ENCODE measurements at places on chromosomes 1 and 21.

- no peak for DNase-seq
Measured at GRCh38 chr1:168019407-168019806, 82.5 kb upstream of the MPC2 start.

- DNase-seq, result peak; percentile 55
Measured at GRCh38 chr1:46735708-46736324, 16.9 kb upstream of the EFCAB14 start.

- no peak for DNase-seq
Measured at GRCh38 chr1:2347896-2348295, 43.5 kb downstream of the MORN1 start.

DNA sequence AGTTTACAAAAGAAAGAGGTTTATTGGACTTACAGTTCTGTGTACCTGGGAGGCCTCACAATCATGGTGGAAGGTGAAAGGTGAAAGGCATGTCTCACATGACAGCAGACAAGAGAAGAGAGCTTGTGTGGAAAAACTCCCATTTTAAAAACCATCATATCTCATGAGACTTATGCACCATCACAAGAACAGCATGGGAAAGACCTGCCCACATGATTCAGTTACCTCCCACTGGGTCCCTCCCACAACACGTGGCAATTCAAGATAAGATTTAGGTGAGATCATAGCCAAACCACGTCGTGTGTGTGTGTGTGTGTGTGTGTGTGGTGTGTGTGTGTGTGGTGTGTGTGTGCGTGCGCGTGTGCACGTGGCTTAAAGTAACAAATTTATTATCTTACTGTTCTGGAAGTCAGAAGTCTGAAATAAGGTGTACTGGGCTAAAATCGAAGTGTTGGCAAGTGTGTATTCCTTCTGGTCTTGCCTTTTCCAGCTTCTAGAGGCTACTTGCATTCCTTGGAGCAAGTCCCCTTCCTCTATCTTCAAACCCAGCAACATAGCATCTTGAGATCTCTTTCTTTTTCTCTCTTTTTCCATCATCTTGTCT lies 48.1 kb upstream of the MPC2 start:
- no peak for DNase-seq

DNA sequence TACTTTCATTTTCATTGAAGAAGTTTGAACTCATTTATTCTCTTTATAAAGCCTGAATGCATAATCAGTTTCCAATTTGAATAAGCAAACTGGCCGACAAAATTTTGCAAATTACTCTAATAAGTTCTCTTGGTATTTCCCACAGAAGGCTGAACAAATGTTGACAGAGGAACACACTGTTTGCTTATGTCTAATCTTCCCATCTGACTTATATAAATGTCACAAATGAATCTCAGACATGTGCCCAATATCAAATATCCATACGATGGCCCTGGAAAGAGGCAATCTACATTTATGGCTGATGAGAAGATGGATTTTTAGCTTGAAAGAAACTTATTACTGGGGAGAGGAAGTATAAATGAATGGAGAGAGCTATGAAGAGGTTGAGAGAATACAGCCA lies 380.6 kb upstream of the ZRANB2 start:
- DNase-seq, result no peak

GRCh38 chr1:218865591-218865990 lies 308.1 kb upstream of the LYPLAL1 start:
- DNase-seq, result no peak

- no peak for DNase-seq
Measured at GRCh38 chr1:94650301-94650700, 108.7 kb upstream of the F3 start.

GRCh38 chr1:1024771-1025699 lies 5.1 kb downstream of the AGRN start:
- DNase-seq, result no peak

GRCh38 chr1:184532199-184532598 lies 145.4 kb downstream of the C1orf21 start:
- no peak for DNase-seq

DNA sequence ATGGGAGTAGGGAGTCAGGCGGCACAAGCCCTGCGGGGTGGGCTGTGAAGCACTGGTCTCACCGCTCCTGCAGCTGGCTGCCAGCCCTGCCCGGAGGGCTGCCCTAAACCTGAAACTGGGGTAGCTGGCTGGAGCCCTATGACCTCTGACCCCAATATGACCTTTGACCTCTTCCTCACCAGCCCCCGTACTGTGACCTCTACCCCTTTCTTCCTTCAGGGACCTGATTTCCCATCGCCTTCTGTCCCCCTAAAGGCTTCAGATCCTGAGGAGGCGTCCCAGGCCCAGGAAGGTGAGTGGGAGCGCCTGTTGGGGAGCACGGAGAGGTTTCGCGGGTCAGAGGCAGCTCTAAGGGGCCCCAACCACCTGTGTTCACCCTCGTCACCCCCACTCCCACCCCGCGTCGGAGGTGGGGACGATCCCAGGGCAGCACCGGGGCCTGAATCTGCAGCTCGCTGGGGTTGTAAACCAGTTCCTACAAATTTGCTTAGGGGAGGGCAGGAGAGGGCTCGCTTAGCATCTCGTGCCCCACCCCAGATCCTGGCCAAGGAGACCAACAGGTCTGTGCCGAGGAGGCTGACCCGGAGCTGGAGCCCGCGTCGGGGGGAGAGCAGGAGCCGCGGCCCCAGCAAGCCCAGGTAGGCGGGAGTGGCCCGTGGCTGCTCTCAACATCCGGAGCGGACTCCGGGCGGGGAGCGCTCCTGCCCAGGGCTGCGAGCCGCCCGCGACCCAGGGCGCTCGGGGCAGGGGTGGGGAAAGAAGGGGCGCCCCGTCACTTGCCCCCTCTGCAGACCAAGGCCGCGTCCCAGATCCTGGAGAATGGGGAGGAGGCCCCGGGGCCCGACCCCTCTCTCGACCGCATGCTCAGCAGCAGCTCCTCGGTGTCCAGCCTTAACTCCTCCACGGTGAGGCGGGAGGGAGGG lies 7.3 kb downstream of the SYTL1 start:
- DNase-seq, result peak; percentile 59

DNA sequence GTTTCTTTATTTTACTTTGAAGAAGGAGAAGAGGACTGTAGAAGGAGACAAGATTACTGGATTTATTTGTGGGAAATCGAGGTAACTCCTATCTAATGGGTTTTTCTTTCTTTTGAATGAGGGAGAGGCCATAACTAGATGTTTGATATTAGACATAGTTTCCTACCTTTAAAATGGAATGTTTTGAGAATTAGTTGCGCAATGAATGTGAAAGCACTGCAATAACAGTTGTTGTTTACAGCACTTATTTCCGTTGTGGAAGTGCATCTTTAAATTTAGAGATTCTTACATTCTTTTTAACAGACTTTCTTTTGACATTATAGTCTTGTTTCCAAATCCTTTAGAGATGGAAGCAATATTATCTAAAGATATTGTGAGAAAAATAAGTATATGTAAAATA lies 229.0 kb downstream of the SRGAP2C start:
- DNase-seq, result no peak

DNA sequence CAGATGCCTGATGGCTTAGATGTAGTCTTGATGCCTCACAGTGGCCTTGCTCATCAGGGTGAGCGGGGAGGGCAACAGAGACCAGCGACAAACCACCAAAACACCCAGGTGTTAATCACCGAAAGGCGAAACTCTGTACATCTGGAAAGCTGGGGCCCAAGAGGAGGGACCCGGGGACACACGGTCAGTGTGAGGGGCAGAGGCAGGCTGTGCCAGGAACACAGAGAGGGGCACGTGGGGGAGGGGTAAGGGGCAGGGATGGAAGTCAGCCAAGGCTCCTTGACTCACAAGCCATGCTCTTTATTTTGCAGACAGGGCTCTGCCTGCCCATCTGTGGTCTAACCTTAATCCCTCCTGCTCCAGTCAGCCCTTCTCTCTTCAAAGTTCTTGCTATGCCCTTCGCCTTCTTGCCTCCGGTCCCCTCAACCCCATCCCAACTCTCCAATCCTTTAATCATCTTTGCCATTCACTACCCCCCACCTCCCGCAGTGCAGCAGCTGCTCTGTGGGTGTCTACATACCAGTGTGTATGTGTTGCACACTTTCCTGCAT lies 4.3 kb downstream of the MEF2D start:
- DNase-seq, result no peak

DNA sequence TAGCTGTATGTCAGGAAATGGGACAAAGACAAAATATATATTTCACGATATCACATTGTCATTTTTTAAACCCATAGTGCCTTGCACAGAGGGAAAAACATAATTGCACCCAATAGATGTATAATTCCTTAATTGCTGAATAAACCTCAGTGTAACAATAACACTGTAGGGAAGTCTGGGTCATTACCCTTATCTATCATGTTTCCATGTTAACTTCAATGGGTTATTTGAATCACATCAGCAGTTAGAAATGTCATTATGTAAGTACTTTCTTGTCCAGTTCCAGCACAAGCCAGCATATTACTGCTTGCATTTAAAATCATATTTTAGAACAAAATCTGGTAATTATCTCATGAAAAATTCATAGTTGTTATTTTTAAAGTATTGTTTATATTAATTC lies 222.7 kb downstream of the HMCN1 start:
- DNase-seq, result no peak

DNA sequence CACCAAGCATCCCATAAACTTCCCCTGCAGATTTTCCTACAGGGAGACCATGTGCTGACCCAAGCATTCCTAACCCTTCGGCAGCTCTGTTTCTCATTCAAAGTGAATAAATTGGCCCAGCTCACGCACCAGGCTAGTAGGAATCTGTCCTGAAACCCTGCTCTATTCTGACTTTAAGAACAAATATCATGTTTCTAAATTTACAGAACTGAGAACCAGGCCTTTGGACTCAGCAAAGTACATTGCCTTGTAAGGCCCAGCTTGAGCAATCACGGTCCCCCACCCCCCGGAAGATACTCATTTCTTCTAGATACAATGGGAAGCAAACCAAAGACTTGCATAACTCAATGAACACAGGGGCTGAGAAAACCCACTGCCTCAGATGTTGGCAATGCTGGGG lies 160.1 kb upstream of the NFIA start:
- no peak for DNase-seq

DNA sequence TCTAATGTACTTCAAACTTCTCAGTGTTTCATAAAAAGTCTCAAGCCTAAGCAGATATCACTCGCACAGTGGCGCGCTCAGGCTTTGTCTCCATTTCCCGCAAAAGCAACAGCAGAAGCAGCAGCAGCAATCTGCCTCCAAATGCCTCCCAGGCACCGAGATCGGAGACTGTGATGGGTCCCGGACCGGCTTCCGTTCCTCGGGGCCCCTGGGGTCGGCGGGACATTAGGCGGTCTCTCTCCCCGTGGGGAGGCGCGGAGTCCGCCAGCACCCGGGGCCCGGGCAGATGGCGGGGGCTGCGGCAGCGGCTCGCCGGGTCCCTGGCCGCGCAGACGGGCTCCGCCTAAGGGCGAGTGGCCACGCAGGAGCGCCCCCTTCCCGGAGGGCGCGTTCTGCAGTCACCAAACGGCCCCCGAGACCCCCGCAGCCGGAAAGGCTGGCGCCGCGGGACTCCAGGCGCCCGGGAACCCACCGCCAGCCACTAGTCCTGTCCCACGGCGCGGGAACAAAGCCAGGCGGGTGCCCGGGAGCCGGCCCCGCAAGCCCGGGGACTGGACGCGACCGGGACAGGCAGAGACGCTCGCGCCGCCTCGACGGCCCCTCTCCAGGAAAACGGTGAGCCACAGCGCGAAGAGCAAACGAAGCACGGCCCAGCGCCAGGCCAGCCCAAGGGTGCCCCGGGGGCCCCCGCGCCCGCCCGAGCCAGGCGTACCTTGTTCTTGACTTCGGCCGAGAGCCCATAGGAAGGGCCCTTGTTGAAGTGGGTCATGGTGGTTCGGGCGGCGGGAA lies 590 bp downstream of the CNN3 start:
- peak; percentile 76 for DNase-seq

DNA sequence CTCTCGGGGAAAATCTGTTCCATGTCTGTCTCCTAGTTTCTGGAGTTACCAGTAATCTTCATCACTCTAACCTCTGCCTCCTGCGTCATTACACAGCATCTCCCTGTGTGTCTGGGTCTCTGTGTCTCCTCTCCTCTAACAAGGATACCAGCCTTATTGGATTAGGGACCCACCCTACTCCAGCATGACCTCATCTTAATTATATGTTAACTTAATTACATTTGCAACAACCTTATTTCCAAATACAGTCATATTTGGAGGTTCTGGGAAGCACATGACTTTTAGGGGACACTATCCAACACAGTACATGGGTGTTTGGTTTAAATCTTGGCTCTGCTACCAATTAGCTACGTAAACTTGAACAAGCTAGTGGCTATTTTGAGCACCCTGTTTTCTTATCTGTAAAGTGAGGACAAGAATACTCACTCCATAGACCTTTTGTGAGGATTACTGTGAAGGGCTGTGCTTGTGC lies 83.9 kb upstream of the SGIP1 start:
- no peak for DNase-seq

DNA sequence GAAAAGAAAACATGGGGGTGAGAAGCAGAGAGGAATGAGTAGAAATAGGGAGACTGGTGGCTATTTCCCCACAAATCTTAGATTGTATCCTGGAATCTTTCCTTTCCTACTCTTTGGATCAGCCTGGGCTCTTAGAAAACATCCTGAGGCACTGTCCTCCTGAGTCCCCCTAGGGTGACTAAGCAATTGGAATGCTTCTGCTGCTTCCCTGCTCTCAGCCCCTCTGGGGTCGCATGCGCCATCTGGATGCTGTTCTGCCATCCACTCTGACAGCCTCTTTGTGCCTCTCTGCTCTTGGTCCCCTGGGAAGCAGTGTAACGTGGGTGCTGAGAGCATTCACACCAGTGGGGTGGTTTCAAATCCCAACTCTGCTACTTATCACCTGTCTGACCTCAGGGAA lies 443.0 kb downstream of the SIPA1L2 start:
- no peak for DNase-seq

DNA sequence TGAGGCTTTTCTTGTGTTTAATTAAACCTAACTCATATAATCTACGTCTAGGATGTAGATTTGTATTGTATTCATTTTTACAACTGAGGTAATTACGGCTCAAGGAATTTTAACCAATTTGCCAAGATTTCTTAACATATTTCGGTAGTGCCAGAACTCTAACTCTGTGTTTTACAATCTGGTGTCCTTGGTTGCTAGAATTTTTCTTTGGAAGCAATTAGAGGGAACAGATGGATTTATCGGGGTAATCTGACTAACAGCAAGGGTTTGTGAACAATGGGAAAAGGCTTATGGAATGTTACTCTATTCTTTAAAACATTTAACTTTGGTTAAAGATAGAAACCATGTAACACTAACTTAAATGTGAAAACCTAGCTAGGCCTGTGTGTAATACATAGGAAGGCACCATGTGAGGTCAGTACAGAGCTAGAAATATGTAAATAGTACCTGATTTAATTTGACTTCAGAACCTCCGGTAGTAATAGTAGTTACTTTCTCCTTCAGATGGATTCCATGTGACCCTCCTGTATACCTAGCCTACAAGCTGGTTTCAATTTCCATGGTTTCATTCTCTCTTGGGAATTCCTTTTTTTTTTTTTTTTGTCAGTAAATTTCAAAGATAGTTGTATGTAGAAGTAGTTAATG lies 1.2 kb downstream of the MTF2 start:
- peak; percentile 60 for DNase-seq
